ENCODE measurements at places on chromosomes 11 and 22.

DNA sequence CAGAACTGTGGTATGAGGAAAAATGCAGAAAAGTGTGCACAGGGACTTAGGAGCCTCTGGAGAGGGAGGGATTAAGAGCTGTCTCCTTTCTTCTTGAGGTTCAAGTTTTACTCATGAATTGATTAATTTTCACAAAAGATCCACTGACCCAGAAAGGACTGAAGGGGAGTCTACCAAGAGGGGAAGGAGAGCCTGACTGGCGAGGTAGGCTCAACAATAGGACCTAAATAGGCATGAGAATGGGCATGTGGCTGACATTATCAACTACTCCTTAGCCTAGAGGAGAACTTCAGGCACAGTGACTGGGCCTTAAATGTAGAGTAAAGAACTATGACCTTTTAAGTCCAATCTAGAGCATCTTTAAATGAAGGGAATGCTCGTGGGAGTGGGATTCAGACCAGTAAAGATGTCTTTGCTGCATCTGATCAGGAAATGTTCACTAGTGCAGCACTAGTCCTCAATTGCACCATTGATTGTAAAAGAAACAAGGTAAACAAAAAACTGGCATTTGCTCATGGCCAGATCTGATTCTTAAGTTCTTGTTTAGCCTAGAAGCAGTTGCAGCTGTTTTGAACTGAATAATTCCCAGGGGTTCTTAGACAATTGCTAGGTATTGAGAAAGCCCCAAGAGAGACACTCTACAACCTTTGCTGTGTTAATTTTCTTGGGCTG, 135.6 kb downstream of the RAB38 start:
- DNase-seq, result no peak

DNA sequence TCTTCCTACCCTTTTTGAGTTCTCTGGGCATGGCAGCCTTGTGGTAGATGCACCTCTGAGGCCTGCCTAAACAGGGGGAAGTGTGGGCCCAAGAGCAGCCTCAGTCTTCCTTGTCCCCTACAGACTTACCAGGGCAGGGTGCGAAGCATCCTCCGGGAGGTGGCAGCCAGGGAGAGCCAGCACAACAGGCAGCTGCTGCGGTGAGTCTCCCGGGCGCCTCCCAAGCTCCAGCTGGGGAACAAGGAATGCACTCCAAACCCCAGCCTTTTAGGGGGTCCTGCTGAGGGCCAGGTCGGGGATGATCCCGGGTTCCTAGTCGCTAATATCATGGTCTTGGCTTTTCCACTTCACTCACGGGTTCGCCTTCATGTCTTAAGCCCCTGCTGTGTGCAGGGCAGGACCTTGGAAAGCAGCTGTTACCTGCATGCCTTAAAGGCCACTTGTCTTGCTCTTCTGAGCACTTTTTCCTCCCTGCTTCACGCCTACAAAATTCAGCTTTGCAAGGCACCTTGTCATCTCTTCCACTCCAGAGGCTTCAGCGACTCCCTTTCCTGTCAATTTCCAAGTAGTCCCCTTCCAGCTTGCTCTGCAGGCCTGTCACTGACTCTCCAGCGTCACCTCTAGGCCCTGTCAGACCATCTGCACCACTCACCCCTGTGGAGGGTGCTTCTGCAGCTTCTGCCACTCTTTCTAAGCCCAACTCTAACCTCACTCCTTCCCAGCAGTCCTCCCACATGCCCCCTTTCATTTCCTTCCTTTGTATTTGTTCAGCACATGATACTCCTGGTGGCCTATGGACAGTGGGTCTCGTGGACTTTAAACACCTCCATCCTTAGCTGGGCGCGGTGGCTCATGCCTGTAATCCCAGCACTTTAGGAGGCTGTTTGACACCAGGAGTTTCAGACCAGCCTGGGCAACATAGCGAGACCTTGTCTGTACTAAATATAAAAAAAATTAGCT, 57.0 kb downstream of the PISD start:
- DNase-seq, result no peak

GRCh38 chr11:111726301-111726713, 39.9 kb downstream of the PPP2R1B start:
- no peak for DNase-seq

DNA sequence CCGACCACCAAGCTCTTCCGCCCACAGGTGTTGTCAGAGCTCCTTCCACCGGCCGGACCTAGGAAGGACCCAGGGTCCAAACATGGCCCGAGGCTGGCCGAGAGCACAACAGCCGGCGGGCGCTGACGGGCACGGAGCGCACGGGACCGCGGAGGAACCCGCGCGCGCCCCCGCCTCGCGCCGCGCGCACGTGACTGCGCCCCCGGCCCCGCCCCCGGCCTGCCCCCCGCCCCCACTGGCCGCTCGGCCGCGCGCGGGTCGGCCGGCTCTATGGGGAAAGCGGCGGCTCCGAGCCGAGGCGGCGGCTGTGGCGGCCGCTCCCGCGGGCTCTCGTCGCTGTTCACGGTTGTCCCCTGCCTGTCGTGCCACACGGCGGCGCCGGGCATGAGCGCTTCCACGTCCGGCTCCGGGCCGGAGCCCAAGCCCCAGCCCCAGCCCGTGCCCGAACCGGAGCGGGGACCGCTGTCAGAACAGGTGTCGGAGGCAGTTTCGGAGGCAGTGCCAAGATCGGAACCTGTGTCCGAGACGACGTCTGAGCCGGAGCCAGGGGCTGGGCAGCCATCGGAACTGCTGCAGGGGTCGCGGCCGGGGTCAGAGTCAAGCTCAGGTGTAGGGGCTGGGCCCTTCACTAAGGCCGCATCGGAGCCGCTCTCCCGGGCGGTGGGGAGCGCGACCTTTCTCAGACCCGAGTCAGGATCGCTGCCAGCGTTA, at the start of gene OSBP2:
Gene OSBP2 (plus strand): TSS at position 235 of the 711 bp plus-strand sequence. CDS start 36 bp downstream, at position 271.
- no peak for DNase-seq

- DNase-seq, result no peak
Measured at GRCh38 chr11:2091112-2091746, 48.0 kb downstream of the IGF2 start.

DNA sequence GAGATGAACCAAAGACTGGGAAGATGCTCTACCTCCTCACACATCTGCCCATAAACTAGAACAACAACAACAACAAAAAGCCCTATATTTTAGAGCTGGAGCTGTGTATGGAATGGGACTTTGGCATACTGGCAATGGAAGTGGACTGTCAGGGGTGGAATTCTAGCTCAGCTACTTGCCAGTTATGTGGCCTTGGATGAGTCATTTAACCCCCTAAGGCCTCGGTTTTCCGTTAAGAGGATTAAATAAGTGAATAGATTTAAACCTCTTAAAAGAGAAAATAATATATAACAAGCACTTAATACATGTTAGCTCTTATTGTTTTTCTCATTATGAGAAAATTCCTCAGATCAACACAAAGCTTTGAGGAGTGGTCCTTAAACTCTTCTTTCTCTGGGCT, 195.0 kb downstream of the KIF18A start:
- DNase-seq, result no peak

DNA sequence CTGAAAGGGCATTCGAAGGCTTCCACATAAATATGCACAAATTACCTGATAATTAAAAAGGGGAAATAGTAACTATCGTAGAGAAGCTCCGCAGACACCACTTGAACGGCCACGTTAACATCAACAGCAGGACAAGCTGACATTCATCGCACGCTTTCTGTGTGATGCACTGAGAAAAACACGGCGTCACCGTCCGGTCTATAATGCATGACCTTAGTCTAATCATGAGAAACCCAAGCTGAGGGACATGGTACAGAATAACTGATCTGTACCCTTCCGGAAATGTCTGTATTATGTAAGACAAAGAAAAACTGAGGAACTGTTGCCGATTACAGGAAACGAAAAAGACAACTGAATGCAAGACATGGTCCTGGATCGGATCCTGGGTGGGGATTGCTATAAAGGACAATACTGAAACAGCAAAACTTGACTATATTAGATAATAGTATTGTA, 678 bp upstream of the RANGAP1 start:
- no peak for DNase-seq

DNA sequence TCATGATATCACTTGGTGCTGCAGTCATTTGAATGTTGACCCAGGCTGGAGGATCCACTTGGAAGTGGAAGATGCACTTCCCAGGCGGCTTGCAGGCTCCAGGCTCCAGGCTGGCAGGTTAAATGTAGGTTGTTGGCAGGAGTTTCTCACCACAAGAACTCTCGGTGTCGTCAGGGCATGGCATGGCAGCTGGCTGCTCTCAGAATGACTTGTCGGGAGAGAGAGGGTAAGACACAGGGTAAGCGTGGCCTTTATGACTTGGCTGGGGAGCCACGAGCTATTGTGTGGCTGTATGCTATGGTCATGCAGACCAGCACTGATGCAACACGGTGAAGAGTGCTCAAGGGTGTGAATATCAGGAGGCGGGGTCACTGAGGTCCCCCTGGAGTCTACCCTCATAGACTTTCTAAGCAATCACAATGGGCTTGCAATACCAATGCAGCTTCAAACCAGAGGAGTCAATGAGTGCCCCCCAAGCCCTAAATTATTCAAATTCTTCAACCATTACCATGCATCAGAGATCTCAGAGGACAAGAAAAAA, 1027.7 kb downstream of the OPCML start:
- DNase-seq, result no peak

- DNase-seq, result no peak
Measured at GRCh38 chr11:17371614-17372013, 16.8 kb downstream of the KCNJ11 start.

DNA sequence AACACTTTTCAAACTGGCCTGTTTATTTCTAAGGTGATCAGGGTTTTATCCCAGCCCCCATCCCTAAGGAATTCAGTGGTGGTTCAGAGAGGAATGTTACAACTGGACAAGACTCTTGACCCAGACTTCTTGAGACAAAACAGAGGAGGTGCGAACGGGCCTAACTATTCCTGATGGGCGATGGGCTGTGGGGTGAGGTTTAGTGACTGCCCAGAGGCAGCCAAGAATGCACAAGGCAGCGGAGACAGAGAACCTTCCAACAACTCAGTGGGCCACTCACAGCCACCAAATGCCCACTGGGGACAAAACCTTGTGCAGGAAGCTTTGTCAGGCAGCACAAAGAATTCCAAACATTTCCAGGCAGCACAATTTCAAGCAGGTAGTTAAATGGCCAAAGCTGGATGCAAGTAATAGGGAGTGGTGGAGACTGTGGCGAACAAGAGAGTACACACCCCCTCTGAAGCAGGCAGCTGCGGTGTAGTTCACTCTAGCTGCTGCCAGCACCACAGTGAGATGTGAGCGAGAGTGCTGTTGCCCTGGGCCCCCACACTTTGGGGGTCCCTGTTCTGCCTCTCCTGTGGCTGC, 29.2 kb downstream of the SCUBE1 start:
- no peak for DNase-seq

DNA sequence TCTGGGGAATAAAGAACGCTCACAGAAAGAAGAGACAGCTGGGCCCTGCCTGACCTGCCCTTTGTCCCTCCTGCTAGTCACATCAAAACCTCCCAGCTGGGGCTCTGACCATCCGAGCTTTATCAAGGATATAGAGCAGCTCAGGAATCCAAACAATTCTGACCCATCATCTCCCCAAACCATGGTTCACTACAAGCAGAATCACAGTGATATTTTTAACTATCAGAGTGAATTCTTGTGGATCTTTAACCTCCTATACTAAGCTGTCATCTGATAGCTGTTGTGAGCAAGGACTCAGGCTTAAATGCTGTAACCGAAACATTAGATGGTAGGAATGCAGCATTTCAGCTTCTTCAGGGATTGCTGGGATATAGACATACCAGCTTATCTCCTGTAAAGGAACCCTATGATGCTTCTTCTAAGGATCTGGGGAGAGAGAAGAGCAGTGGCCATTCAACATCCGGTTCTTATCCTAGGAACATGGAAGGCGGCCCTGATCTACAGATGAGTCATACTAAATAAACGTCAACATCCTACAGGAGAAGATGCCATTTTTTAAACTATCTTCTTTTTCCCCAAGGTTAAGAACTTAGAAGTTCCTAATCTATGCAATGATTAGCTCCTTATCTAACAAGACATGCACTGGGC, 84.7 kb upstream of the AKIP1 start:
- DNase-seq, result no peak

- no peak for DNase-seq
Measured at GRCh38 chr11:31921081-31921480, 110.0 kb upstream of the PAX6 start.

GRCh38 chr22:32695451-32695891, 106.0 kb upstream of the TIMP3 start:
- no peak for DNase-seq

GRCh38 chr11:32849761-32850160, 20.0 kb downstream of the PRRG4 start:
- DNase-seq, result no peak
